Large intestine (tissue), 12 donors: ENCODE measurements at places on chromosomes 6 and 20.

DNA sequence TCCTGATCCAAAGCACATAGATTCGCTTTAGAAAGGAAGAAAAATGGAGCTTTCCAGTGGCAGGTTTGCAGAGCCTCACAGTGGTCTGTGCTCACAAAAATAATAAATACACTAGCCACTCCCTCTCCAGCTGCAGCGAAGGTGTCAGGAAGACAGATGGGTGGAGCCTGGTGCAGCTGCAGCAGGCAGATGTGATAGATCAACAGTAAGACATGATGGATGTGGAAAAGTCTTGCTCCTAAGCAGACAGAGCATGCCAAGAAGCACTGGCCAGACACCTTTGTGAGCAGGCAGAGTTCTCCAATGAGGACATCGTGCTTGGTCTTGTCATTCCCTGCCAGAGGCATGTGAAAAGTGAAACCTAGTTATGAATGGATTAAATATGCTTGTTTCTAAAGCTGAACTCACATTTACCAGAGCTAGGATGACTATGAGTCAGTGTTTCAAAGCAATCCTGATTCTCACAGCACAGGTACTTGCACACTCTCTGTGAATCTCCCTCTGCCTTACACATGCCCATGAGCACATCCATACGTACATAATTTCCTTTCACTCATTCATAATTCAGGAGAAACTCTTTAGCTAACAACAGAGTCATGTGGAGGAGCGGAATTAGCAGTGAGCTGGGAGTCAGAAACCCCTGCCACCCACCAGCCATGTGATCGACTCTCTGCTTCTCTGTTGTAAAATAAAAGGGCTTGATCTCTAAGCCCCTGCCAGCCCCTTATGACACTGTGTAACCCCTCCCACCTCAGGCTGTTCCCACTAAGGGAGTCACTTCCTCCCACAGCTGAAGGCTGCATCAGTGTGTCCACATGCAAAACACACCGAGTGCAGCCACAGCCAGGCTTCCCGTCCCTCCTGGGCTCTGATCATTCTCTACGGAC is 111.2 kb downstream of the SCML4 start:
- DNase-seq: no peak

DNA sequence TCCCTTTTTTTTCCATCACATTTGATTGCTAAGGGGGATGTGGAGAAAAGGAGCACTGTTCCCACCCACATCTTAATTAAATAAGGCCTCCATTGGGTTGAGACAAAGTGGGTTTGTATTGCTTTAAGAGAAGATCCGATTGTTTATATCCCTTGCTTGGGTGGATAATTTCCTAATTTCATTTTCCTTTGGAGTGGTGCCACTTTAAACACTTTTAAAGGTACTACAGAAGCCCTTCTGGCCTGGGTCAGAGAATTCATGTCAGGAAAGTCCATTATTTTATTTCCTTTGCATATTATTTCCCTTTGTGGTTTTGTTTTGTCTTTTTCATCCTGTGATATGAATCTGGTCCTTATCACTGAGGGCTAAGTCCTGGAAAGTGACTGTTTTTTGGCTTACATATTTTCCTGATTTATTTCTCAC is 56.9 kb downstream of the PHACTR2 start:
- DNase-seq: no peak

GRCh38 chr20:17583126-17583525 is 13.3 kb downstream of the DSTN start:
- no peak for DNase-seq

DNA sequence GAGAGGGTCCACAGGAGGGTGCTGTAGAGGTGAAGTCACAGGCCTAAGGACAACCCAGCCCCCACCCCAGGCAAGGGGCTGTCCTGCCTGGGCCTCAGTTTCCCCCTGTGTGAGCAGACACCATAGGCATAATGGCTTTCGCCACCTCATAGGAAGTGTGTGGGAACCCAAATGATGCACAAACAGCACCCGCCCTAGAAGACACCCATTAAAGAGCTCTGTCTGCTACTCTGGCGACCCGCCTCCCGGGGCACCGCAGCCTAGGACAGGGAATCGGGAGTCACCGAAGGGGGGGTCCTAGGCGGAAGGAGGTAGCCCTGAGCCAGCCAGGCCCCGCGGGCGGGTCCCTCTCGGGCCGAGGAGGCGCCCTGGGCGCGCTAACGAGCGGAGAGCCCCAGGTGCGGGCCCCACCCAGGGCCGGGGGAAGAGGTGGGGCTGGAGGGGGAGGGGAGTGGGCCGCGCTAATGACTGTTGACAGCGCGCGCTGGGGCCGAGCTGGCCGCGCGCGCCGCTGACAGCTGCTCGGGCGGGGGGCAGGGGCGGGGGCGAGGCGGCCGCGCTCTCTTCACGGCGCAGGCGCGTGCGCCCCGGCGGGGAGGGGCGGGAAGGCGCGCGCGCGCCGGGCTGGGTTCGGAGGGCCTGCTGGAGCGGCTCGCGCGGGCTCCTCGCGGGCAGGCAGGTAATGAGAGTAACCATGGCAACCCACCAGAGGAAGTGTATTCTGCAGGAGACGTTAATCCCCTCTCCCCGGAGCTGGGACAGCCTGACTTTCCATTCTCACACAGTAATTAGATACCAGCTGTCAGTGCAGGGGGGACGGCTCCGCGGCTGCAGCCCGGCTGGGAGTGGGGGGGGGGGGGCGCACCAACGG is 48.9 kb downstream of the NOL4L start:
- DNase-seq: peak; percentile 61

DNA sequence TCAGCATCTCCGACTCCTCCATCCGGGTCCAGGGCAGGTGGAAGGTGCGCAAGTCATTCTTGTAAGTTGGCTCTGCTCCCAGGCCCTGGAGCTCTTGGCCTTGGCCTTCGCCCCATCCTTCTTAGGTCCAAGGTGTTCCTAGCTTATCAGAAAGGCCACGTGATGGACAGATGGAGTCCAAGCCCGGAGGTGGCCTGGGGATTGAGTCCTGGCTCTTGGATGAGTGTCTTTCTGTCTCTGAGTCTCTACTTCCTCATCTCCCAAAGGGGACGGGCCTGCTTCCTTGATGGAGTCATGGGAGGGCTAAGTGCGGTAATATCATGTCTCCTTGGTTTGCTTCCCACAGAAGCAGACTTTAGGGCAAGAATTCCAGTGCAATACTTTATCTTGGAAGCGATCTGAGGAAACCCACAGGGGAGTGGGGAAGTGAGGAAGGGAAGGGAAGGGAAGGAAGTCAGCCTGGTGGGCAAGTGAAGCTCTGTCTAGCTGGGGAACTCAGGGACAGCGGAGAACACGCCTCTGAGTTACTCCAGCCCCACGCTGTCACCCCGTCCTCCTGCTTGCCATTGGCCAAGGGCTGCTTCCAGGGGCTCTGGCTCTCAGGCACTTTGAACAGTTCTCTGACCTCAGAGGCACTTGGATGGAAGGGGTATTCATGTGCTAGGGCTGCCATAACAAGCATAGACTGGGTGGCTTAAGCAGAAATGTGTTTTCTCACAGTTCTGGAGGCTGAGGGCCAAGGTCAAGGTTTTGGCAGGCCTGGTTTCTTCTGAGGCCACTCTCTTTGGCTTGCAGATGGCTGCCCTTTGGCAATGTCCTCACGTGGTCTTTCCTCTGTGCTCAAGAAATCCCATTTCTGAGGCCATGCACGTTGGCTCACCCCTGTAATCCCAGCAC is 4.8 kb downstream of the LBP start:
- DNase-seq: no peak

- DNase-seq: no peak
Observed at GRCh38 chr6:16659466-16660156, 101.6 kb downstream of the ATXN1 start.

GRCh38 chr6:157980288-157981131 is 1.2 kb upstream of the SYNJ2 start:
- DNase-seq: no peak

DNA sequence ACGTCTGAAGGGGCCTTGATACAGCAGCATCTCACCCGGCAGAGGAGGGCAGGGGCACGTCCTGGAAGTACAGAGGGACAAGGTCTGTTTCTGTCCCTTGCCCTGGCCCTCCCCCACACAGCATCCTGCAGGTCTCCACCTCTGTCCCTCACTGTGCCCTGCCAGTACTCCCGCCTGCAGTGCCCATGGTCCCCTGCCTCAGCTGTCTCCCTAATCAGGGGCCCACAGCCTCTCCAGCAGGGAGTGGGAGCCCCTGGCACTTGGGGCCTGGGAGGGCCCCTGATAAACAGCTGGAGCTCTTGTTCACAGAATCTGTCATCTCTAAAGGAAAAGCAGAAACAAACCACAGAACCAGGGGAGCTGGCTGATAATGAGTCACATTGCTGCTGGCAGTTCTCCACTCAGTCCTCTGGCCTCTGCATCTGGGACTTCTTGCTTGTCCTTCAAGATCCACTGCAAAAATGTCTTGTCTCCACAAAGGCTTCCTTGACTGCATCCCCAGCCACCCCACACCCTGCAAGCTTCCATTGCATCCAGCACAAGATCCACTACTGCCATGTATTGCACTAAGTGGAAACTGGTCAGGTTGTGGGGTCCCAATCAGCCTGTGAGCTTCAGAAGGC is 33.2 kb upstream of the TAF8 start:
- no peak for DNase-seq

DNA sequence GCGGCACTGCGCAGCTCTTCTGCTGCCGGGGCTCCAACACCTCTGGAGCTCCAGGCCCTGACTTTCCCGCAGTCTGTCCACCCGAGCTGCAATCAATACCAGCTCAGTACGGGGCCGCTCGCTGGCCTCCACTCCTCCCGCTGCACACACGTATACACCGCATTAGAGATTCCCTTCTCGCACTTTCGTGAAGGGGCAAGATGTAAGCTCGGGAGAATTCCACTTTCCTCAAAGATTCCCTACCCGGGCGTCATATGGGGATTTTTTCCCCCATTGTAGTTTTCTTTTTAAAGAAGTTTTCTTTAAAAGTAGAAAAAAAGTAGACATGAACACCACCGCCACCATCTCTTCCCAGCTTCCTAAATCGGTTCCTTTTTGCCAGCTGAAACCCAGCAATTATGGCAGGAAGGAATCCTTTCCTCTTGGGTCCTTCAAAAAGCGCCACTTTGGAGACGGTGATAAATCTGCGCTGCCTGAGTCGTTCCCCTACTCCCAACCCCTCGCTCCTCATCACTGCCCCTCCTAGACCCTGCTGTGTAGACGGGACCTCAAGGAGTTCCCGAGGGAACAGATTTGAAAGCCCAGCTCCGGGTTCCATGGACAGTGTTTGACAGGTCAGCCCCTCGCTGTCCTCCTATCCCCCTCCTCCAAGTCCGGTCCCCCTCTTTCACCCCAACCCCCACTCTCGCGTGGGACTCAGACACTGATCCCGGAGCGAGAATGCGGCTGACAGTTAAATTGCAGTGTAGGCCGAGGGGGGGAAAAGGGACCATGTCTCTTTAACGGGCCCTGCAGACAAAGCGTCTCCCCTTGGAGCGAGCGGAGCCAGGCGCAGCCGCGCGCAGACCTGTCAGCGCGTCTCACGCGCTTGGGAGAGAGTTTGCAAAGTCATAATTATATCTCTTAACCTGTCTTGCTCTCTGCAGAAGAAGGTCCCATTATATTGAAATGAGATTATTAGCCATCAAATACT is 39.5 kb downstream of the NCR2 start:
- DNase-seq: no peak

- DNase-seq: no peak
Observed at GRCh38 chr6:170007468-170008293, 256.3 kb downstream of the ERMARD start.

DNA sequence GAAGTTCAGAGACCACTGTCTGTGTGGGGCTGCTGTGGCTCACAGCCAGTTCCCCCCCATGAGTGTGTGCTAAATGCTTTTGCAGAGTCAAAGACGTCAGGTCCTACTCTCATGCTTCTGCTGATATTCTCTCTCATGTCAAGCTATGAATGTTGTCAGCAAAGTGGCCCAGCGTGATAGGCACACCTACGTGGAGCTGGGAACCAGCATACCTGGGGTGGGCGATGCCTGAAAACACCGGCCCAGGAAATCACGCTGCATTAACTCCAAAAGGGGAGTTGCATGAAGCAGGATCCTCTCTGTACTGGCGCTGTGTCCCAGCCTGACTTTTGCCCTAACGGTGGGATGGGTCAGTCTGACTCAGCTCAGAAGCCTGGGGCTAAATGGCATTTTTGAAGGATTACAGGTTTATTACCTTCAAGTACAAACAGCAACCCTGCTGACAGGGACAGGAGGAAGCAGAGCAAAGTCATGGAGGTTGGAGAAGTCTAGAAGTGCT is 9.0 kb upstream of the MRPS10 start:
- peak; percentile 87 for DNase-seq

DNA sequence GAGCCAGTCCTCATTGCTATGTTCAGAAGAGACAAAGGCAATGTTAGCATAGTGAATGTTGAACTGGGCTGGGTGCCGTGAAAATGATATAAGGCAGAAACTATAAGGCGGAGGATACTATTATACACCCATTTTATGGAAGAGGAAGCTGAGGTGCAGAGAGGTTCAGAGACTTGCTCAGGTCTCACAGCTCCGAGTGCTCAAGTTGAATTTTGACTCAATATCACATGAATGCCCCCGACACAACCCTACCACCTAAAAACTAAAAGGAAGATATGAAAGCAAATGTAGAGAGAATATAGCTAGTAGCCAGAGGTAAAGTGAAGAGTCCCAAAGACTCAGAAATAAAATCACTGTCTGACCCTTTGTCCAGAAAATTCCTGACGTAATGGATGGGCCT is 56.7 kb downstream of the PPP1R16B start:
- no peak for DNase-seq

DNA sequence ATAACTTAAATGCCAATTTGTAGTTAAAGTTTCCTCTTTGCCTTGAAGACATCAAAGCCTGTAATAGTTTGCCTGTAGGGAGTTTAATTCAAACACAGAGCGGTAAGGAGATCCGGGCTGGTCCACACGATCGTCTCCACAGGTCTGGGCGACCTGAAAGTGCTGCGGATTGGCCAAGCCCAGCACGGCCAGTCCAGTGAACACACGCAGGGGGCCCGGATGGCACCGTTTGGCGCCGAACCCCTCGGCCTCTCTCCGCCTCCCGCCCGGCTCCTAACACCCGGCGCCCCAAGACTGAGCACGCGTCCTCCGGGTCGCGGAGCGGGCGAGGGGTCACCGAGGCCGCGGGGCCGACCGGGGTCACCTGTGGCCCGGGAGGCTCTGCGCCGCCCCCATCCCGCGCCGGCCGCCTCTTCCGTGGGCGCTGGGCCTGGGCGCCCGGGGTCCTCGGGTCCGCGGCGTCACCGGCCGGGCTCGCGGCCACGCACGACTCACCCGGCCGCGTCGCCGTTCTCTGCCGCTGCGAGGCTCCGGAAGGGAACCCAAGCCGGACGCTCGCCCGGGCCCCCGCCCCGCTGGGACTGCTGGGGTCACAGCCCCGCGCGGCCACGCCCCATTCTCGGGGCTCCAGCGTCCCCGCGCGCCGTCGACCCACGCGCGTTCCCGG is 481 bp downstream of the SERPINB6 start:
- no peak for DNase-seq

GRCh38 chr6:39051399-39052122 is 3.0 kb downstream of the GLP1R start:
- DNase-seq: no peak

DNA sequence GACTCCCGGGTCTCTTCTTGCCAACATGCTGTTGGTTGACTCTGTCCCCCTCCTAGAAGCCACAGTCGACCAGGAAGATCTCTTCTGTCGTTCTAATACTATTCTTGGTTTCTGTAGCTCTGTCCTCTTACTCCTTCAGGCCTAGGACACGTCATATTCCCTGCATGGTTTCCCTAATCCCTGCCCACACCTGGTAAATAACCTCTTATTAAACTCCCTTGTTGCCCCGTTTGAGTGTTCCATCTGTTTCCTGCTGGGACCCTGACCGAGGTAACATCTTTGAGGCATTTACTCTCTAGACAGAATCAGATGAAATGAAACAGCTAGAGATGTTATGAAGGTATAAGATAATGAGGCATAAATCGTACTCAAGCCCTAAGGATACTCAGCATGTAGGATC is 68.1 kb downstream of the PLCB4 start:
- DNase-seq: no peak
